ENCODE measurements at places on chromosomes 5 and 9. TPM values are rescaled to one million over a fixed set of nuclear protein-coding genes. Genes with fewer than 3 reads are reported as not detected.

DNA sequence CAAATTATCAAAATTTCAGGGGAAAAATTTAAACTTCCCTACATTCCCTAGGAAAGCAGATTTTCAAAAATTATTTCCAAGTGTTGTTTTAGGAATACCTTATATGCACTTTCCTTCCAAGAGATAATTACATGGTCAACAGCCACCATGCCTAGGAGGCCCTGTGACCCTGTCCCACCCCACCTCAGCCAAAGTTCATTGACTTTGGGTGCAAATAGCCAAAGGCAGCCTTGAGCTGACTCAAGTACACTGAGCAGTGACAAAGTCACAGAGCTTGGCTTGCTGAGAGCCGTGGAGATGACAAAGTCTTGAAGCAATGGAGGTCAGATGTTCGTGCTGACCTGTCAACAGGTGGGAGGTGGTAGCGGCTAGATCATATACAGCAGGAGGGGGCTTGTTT, 24.3 kb upstream of the FBP1 start:
- H3K4me3 ChIP-seq: no peak overlapping the region
- no peak overlapping the region for H3K27ac ChIP-seq
- H3K36me3 ChIP-seq: no peaks in the 10 kb centered on the region
- DNase-seq: no peak

- H3K27ac ChIP-seq: no peak overlapping the region
- H3K27me3 ChIP-seq: no peaks in the 10 kb centered on the region
- no peaks in the 10 kb centered on the region for H3K4me1 ChIP-seq
- H3K36me3 ChIP-seq: peaks cover 17% of the 10 kb centered on the region
Observed at GRCh38 chr5:118967059-118967508, 21.3 kb downstream of the DTWD2 start.

DNA sequence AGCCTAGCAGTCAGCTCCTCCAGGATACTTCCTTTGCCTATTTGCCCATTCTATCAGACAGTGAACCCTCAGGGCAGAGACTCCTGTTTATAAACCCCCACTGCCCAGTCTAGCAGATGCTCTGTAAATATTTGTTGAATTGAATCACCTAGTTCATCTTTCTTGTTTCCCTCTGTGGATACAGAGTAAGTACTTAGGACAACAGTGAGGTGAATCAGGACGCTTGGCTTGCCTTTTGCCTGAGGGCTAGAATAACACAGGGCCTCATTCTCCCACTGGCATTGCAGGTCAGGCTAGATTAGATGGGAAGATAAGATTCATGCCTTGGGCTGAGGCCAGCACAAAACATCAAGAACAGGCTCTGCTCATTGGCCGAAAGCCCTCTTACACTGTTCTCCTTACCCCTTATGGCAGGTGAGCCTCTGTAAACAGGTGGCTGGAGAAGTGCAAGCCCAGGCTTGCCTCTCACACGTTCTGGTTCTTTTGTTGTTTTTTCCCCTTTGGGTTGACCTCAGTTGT, 22.2 kb downstream of the TNFSF8 start:
- no peak overlapping the region for H3K27ac ChIP-seq
- no peak for DNase-seq
- H3K4me3 ChIP-seq: no peak overlapping the region
- H3K36me3 ChIP-seq: no peaks in the 10 kb centered on the region

GFRA3 gene
- total RNA-seq: 9.7 TPM

TENT4A gene
- total RNA-seq: 41.2 TPM

DNA sequence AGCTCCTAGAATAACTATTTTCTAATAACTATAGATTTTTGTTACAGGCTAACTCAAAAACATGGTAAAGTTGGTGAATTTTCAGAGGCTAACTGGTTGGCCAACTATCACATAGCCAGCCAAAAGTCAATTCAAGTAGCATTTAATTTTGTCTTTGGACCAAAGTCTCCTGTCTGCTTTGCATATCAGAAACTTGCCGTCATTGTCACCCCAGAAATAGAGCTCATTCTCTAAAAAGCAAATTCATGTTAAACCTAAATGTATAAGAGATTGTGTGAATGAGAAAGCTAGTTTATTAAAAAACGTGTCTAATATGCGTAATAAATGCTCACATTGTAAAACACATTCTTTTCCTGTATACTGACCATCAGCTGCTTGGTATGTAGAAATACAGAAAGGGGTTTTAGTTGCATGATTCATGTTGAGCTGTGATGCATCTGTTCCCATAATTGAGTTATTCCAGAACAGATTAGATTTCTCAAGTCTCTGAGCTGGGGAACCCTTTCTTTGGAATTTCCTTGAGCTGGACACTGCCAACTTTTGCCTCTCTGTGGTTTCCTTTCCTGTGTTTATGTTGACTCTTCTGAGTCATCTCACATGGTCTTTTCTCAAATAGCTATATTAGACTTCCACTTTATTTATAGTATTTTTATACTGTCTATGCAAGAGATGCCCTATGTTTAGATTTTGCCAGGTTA, 7.3 kb downstream of the SRFBP1 start:
- no peak for DNase-seq
- H3K27me3 ChIP-seq: no peaks in the 10 kb centered on the region
- no peaks in the 10 kb centered on the region for H3K4me1 ChIP-seq
- H3K4me3 ChIP-seq: no peak overlapping the region
